ENCODE measurements at places on chromosomes 1 and 21.

- DNase-seq, result no peak
Observed at GRCh38 chr21:25079053-25079452, 528.2 kb downstream of the MRPL39 start.

DNA sequence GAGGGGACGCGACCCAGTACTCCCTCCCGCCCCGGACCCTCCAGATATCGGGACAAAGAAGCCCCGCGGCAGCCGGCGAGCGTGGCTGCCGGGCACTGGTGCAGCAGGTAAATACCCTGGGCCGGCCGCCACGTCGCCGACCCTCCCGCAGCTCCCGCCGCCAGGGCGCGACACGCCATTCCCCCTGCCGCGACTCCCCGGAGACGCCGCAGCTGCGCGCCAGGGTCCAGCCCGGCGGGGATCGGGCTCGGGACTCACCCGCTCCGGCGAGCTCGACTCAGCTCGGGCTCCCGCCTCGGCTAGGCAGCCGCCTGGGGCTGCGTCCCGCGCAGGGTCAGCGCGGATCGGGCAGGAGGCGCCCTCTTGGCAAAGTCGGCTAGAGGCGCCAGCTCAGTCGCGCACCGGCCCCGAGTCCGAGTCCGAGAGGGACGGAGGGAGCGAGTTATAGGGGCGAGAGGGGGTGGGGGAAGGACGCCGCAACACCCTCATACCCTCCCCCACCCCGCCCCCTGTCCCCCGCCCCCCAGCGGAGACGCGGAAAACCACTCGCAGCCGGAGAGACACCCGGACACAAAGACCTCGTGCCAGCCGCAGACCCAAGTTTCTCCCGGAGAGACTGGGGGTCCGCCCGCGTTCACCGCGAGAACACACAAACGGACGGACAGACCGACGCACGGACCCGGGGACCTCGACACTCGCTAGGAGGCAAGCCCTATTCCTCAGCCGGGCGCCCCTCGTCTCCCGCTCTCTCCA, 985 bp downstream of the SYT6 start:
- no peak for DNase-seq

DNA sequence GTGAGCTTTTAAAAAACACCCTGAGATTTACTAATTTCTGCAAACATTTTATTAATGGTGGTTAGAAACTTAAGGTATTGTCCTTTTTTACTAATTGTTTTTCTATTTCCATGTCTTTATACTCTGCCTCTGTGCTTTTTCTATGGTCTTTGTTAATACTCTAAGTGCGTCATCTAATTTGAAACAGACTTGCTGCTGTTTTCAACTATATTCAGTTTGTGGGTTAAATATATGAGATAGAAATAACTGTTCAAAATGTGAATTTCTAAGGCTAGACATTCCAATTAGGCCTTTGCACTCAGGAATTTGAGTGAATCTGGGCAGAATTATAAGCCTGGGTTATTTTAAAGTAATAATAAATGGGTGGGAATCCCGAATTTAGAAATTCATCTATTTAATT, 82.4 kb upstream of the COL11A1 start:
- no peak for DNase-seq

DNA sequence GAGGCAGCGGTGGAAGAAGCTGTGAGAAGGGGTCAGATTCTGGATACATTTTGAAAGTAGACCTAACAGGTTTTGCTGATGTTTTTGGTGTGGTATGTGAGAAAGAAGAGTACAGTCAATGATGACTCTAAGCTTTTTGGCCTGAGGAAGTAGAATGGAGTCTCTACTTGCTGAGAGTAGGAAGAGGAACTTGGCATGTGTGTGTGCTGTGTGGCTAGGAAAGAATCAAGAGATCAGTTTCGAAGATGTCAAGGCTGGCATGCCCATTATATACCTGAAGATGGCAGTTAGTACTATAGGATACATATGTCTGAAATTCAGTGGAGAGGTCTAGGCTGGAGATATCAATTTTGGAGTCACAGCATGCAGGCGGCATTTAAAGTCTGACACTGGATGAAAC, 64.4 kb downstream of the MAB21L3 start:
- no peak for DNase-seq

GRCh38 chr1:209691237-209691636, 13.4 kb upstream of the HSD11B1 start:
- no peak for DNase-seq

DNA sequence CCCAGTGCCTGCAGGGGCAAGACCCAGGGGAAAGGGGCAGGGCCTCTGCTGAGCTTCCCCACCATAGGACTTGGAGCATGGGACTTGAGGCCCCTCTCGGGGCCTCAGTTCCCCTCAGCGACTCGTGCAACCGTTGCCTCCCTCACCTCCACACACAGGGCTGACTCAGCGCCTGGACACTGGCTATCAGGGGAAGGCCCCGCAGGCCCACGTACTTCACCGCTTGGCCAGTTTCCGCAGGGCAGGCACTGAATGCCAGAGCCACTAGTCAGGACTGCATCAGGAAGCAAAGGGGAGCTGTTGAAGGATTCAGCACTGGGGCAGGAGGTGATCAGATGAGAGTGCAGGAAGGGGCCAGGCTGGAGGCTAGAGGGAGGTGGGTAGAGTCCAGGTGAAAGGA, 15.5 kb upstream of the FAM131C start:
- no peak for DNase-seq

GRCh38 chr1:11736746-11737639, 1.1 kb downstream of the AGTRAP start:
- DNase-seq, result no peak

- no peak for DNase-seq
Observed at GRCh38 chr21:46255758-46256337, 27.3 kb upstream of the LSS start.

DNA sequence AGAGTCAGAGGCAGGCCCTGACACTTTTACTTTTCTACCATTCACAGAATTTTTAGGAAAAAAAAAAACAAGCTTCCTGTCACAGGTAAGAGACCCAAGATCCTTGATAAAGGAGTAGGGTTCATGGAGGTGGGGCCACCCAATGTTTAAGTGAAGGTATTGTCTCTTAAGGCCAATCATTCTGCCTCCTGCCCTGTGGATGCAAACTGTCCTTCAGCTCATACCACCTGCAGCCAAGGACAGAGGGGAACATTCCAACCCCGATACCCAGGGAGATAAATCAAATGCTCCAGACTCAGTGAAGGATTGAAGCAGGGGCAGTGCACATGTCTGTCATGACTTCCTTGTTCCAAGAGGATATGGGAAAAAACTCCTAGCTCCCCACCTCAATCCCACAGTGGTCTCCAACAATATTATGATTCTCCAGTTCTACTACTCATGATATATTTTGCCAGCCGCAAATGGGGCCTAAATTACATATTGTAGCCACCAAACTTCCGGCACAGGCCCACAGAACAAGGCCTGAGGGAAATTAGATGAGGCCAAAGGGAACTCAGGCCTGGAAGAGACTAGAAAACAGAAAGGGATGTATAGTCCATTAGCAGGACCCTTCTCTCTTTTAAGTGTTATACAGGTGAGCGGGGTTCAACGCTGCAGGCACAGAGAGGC, 59.5 kb downstream of the TRABD2B start:
- no peak for DNase-seq

- DNase-seq, result no peak
Observed at GRCh38 chr1:175094626-175095025, 27.0 kb downstream of the TNN start.

DNA sequence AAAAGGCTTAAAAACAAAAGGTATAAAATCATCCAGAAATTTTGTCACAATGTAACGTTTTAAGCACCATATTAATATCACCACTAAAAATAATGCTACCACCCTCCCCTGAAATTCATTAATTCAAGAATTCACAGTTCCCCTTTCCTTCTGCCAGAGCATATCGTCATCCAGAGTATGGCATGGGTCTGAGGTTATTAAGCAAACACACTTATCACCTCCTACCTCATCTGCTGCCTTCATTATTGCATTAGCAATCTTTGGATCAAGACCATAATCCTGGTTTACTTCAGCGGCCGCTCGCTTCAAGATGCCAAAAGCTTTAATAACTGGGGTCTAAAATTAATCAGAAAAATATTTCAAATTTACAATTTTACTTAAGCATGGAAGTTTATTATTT, 6.2 kb downstream of the FH start:
- DNase-seq, result no peak

DNA sequence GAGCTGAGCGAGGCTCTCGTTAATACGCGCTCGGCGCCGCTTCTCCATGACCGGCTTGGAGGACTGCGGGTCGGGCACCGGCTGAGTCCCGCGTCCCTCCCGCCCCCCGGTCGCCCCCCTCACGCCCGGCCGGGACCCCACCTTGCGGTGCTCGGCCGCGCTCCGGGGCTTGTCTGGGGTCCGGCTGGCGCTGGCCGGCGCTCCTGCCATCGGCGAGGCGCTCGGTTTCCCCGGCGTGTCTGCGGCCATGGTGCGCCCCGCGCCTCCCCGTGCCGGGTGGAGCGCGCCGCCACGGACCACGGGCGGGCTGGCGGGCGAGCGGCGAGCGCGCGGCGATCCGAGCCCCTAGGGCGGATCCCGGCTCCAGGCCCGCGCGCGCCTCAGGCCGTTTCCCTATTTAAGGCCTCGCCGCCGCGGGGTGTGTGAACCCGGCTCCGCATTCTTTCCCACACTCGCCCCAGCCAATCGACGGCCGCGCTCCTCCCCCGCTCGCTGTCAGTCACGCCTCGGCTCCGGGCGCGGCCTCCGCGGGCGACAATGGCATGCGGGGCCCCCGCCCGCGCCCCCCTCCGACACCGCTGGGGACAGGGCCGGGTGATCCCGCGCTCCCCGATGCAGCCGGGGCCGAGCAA, at the start of gene HES4:
Gene HES4 (minus strand): TSS at position 373 of the 632 bp plus-strand sequence. CDS start 124 bp downstream, at position 249.
- DNase-seq, result no peak

DNA sequence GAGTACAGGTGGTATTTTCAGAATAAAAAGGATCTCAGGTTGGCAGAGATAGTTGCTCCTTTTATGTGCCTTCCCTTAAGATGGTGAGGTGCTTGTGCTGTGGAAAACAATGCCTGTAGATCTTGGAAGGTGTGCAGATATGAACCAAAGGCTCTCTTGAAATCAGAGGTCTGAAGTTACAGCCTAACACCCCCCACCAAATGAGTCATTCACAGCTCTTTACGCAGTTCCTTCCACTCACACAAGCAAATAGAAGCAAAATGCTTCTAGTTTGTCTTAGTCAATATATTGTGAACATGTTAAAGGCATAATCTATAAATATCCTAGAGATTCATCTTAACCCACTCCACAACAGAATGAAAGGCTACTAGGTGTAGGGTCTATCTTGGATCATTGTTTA, 128.9 kb upstream of the NR5A2 start:
- DNase-seq, result no peak

DNA sequence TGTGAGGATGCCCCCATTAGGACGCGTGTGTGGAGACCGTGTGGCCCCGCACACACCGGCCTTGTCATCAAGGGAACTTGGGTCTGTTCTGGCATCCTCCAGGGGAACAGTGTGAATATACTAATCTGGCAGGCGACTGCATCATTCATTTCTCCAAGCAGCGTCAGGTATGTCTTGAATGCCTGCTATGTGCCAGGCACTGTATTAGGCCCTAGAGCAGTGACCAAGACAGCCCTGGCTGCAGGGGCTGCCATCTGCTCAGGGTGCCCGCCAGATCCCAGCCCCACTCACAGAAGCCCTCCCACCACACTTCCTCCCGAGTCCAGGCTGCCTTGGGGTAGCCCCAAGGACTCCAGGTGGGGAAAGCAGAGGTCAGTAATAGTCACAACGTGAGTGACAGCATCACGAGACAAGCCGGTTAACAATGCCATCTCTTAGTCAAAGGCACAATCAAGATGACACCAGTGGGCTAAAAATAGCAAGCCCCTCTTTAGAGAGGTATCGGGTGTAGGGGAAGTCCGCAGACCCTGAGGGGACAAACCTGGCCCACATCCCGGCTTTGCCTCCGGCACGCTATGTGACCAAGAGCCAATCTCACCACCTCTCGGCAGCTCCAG, 7.5 kb upstream of the LAPTM5 start:
- no peak for DNase-seq

DNA sequence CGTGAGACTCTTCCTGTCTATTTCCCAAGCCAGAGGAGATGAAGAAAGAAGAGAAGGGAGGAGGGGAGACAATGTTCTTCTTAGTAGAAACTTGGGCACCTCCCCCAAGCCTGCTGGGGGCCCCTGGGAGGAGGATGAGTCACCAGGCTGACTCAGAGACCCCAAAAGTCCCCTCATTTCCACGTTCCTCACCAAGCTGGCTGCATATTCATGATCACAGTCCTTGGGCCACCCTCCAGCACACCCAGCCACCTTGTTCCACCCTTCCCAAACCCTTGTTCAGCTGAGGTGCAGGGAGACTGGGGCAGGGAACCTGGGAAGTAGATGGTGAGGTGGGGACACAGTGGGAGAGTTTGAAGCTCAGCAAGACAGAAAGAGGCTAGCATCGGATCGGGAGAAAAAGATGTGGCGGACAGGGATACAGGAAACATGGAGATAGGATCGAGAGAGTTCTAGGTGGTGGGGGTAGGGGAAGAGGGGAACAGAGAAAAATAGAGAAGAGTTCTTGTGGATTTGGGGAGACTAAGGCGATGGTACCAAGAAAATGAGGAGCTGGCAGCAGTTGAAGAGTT, 712 bp downstream of the RAB13 start:
- DNase-seq, result peak; percentile 43

- DNase-seq, result peak; percentile 85
Observed at GRCh38 chr1:109643385-109644230, 12.3 kb upstream of the GSTM4 start.

GRCh38 chr1:181185461-181185860, 97.0 kb downstream of the IER5 start:
- DNase-seq, result no peak

GRCh38 chr1:43274125-43274803, 4.5 kb downstream of the TMEM125 start:
- DNase-seq, result no peak

Measured in stimulated activated CD8-positive, alpha-beta memory T cell treated with anti-CD3 and anti-CD28 coated beads, Interleukin-2, amount 100 ng/mL, for 48 hours (primary cell).